Stimulated activated CD4-positive, alpha-beta T cell treated with anti-CD3 and anti-CD28 coated beads, Interleukin-4, amount 100 ng/mL, for 1 hour (primary cell): ENCODE measurements at places on chromosomes 5 and 9.

DNA sequence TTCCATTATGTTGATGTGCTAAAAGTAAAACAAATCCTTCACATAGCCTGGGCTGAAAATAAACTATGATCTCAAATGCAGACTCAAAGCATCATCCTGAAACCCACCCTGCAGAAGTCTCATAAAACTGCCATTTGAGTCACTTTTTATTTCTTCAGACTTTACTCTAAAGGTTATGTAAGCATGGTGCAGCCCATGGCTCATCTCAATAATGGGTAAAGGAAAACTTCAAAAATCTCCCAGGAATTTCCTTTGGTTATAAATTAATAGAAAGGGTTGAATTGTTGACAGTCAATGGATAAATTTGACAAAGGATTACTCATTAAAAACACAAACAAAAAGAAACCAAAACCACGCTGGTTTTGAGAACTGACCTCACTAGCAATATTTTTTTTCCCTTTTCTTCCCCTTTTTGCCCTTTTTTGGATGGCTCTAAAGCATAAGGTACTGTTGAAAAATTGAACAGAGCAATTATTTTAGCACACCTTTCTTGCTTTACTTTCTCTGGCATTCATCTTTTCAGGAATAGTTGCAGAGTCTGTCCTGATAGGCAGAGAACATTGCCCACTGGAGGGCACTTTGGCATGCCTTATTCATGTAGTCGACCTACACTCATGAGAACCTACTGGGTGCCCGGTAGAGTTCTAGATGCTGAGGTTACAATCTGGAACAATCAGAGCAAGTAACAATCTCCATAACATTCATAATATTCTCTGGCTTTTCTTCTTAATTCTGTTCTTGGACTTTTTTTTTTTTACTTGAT, 191.4 kb downstream of the TMEM167A start:
- no peak for DNase-seq

GRCh38 chr5:57817924-57818323, 335.3 kb upstream of the ACTBL2 start:
- DNase-seq = no peak

DNA sequence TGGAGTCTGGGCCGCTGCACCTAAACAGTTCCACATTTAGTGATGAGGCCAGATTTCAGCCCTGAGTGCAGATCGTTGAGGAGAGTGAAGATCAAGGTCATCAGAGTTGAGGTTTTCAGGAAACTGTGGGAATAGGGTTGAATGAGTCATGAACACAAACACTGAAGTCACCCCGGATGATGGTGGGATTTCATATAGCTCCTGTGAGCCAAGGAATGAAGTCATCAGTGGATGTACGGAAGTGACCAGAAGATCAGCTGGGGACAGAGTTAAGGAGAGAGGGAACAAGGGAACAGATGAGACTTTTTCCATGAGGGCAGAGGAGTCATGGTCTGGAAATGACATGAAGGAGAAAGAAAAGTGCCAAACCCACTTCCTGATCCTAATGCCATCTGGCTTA, 36.5 kb downstream of the PALM2AKAP2 start:
- no peak for DNase-seq

DNA sequence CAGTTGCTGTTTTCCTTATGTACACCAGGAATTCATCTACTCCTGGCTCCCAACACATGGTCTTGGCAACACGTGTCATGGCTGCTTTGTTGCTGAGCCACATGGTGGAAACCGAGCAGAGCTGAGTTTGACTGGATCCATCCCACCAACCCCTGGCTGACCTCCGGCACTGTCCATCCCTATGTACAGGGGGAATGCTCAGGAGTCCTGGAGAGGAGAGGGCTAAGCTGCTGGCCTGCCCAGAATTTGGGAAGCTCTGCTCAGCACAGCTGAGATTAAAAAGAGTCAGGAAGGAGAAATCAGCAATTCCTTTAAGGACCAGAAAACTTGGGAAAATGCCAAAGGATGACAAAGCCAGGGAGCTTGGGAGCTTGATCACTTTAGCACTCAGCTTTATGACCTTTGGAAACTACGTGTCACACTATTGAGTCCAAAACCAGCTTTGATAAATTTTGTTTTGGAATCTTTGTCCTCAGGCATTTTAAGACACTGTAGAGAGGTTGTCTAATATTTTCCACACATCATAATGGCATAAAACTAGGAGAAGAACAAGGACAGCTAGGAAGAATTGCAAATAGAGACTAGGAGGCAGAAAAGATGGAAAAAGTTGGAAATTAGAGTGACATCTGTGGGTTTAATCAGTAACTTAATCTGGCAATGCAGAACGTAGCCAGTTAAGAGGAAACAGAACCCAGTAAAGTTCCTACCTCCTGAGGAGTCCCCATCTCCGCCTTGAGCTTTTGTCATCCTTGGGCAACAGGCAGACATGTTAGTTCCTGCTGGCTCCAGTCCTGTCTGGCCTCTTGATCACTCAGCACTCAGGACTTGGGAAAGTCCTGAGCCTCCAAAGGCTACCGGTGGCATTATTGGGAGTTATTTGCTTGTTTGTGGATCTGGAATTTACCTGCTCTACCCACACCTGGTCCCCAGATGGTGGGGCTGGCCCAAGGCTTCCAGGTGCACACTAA, 62.5 kb upstream of the PLPP1 start:
- DNase-seq = no peak
